ENCODE measurements at places on chromosomes 13 and 19. TPM values are rescaled to one million over a fixed set of nuclear protein-coding genes. Genes with fewer than 3 reads are reported as not detected.

GRCh38 chr19:10380313-10381102, at the start of gene TYK2:
TSS of gene TYK2 (minus strand) at chr19:10380572. CDS start at chr19:10378406, 2,166 bp downstream.
- DNase-seq: peak; percentile 99

GRCh38 chr13:113148407-113148806, 10.0 kb upstream of the PROZ start:
- peak; percentile 59 for DNase-seq

DNA sequence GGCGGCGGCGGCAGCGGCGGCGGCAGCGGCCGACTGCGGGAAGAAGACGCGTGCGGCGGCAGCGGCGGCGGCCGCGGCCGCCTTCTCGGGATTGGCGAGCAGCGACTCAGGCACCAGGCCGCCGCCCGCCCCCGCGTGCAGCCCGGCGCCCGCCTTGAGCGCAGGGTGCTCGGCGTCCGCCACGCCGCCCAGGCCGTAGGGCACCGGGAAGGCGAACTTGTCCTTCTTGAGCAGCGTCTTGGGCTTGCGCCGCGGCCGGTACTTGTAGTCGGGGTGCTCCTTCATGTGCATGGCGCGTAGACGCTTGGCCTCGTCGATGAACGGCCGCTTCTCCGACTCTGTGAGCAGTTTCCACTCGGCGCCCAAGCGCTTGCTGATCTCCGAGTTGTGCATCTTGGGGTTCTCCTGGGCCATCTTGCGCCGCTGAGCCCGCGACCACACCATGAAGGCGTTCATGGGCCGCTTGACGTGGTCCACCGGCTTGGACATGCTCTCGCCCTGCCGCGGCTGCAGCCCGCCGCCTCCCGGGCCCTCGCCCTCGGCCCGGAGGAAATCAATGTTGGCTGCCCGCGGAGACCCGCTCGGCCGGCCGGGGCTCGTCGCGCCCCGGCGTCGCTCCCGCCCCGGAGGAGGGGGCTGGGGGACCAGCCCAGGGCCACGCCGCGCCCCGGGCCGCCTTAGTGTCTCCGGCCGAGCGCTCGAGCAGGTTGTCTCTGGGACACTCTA, 621 bp downstream of the SOX21 start:
- peak; percentile 75 for DNase-seq

GRCh38 chr19:5895409-5895808, 8.2 kb downstream of the NDUFA11 start:
- no peak for DNase-seq

- DNase-seq: peak; percentile 97
Observed at GRCh38 chr19:38849147-38849859, 483 bp downstream of the HNRNPL start.

DNA sequence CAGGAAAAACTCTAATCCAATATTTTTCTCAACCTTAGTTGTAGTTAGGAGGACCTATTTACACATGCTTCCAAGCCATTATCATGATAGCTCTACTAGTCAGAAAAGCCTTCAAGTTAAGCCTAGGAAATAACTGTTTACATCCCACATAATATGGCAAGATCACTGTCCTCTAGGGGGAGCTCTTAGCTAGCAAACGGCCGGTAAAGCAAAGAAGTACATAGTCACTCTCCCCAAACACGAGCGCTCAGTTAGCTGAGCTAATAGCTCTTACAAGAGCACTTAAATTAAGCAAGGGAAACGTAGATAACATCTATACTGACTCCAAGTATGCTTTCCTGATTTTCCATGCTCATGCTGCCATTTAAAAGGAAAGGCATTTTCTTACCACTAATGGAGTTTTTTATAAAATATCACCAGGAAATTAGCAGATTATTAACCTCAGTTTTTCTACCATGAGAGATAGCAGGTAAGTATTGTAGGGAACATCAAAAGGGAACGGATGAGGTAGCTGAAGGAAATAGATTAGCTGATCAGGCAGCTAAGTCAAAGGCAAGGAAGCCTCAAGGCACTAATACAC, 100.6 kb upstream of the PABPC3 start:
- DNase-seq: peak; percentile 63

- peak; percentile 46 for DNase-seq
Observed at GRCh38 chr19:34997071-34997617, 3.0 kb upstream of the GRAMD1A start.

- DNase-seq: no peak
Observed at GRCh38 chr19:33938821-33939220, 142.2 kb downstream of the KCTD15 start.

DNA sequence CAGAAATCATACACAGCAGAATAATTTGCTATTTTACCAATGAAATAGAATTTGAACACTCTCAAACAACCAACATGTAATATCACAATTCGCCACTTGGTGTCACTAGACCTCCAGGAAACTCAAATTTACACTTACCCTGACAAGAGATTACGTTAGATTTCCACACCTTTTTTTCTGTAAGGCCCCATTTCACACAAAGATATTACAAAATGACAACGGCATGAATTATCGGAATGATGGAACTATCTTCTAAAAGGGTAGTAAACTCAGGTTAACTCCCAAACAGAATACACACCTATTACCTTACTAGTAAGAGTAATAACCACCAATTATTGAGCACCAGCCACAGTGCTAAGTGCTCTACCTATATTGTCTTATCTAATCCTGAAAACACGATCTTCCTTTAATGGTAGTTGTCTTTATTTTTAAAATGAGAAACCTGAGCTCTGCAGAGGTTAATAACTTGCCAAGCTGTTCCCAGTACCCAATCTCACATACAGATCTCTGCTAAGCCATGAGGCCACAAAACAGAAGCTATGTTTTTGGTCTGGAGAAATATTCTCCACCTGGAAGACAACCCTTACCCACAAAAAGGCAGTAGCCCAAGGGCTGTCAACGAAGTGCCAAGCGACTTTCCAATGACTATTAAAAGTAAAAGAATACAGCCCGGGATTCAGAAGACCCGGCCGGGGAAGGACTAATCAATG, 152.4 kb downstream of the DCLK1 start:
- peak; percentile 79 for DNase-seq

DNA sequence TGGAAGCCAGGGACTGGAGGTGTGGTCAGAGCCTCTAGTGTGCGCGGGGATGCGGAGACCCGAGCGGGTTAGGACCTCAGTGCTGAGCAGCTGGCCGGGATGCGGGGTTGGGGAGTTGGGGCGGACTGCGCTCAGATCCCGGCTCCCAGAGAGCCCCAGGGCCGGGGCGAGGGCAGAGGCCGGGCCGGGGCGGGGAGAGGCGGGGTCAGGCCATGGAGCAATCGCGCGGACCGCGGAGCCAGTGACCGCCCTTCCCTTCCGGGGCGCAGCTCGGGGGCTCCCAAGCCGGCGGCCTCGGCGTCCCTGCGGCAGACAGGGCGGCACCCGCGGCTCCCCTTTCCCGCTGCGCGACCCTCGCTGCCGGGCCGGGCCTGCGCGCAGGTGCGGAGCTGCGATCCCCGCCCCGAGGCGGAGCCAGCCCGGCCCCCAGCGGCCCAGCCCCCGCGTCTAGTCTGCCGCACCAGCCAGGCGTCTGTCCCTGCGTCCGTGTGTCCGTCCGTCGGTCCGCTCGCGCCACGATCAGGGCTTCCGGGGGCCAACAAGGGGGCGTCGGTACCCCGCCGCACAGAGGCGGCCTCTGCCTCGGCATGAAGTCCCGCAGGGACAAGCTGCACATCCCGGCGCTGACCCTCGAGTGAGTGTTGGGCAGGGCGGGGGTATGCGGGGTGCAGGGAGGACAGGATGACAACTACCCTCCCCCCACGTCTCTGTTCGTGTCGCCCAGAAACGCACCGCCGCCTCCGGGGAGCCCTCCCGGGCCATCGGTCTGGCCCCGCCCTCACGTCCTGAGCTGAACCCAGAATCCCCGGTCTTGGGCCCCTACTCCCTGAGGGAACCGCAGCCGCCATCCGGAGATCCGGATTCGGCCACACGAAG, 12.4 kb downstream of the MAST3 start:
- DNase-seq: peak; percentile 89

DNA sequence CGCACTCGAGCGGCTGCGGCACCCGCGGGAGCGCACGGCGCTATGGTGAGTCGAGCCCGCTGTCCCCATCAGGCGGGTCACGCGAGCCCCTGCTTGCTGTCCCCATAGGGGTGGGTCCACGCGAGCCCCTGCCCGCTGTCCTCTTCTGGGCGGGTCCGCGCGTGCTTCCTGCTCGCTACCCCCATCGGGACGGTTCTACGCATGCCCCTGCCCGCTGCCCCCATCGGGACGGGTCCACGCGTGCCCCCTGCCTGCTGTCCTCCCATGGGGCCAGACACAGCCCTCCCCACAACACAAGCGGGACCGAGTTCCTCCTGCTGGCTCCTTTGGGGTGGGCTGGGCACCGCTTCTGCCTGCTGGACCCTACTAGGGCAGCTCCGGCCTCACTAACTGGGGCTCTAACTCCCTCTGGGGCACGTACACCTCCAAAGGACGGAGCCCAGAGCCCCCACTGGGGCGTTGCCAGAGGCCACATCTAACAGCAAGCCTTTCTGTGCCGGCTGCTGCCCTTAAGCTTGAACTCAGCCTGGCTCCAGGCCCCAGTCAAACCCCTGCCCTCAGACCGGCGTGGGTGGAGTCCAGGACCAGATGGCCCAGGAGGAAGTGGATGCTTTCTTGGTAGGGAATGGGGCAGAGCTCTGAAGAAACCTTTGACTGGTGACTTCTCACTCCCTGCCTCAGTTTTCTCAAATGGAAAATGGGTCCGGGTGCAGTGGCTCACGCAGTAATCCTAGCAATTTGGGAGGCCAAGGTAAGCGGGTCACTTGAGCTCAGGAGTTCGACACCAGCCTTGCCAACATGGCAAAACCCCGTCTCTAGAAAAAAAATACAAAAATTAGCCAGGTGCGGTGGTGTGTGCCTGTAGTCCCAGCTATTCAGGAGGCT, 722 bp downstream of the COLGALT1 start:
- DNase-seq: peak; percentile 25

DNA sequence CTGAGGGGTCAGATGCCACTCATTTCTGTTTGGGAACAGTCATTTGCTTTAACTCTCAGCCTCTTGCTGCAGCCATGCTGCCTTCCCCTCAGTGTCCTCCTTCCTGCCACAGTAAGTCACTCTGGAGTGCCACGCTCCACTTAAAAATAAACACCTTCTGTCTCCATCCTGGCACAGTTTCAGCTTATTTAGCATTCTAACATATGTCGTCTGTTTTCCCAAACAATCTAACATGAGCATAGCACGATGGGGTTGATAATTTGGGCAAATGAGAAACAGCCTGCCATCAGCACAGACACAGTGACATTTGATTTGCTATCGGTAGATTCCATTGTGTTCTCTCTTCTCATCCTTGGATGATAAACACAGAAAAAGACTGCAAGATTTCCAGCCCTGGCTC, 768.6 kb downstream of the UQCRFS1 start:
- no peak for DNase-seq

GRCh38 chr19:14632286-14632685, 42.4 kb downstream of the ADGRE3 start:
- DNase-seq: no peak

DNA sequence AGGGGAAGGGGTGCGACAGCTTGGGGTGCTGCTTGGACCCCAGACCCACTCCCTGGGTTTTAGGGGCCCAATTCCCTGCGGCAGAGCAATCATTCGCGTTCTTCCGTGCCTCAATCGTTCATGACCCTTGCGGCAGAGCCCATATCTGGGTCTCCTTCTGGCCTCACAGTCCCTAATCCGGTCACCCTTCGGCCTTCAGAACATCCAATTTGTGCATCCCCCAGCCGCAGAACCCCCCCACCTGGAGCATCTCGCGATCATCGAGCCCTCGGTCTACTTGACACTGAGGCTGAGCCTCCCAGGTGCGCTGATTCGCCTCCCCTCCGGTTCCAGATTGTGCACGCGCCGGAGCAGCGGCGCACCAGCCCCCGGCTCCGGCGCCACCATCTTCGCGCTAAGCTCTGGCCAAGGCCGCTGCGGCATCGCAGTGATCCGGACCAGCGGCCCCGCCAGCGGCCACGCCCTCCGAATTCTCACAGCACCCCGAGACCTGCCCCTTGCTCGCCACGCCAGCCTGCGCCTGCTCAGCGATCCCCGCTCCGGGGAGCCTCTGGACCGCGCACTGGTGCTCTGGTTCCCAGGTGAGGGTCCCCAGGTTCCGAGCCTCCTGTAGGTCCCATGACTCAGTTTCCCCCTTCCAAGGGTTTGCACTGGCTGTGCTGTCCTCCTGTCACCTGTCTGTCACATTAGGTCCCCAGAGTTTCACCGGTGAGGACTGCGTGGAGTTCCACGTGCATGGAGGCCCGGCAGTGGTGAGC, 501 bp downstream of the GTPBP3 start:
- peak; percentile 84 for DNase-seq

DNA sequence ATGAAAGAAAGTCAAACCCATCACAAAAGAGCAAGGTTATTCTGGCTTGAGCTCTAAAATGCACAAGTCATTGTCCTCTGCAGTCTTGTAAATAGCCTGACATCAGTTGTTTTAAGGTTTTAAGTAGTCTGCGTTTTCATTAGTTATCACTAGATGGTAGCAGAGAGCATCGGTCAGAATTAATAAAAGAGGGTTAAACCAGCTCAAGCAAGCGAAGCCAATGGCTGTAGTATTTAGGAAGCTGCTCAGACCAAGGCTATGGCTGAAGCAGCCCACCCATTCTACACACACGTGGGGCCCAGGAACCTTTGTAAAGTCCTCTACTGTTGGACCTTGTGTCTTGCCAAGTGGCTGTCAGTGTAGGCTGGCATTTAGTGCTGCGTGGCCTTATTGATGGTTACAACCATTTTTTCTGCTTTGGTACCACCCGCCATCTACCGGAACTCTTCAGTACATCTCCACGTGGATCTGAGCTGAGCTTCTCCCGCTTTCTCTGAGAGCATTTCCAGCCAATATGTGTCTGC, 13.3 kb upstream of the ZNF57 start:
- DNase-seq: no peak

GRCh38 chr13:50140581-50141374, 125.5 kb downstream of the KCNRG start:
- DNase-seq: no peak

DNA sequence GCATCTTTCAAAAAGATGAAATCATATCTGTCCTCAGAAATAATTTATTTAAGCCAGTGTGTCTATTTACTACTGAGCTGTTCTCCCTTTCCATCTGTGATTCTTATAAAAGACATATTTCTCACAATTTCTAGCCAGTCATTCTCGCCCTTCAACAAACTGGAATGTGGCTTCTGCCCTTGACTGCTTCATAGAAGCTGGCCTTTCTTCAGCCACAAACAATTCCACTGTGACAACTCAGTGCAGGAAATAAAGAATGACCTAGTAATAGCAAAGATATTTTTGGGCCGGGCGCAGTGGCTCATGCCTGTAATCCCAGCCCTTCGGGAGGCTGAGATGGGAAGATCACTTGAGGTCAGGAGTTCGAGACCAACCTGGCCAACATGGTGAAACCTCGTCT, 655.5 kb downstream of the PCDH9 start:
- DNase-seq: no peak

GRCh38 chr19:18768997-18769891, 21.9 kb downstream of the COMP start:
- no peak for DNase-seq

Gene ZNF43
- polyA plus RNA-seq: 4.8 TPM

Gene MBD3L3
- polyA plus RNA-seq: not detected

Gene ZNF540
- polyA plus RNA-seq: 5.4 TPM

All from kidney (tissue), 22 donors.